ENCODE measurements at places on chromosomes 5 and 9. TPM values are rescaled to one million over a fixed set of nuclear protein-coding genes. Genes with fewer than 3 reads are reported as not detected.

- DNase-seq = no peak
Measured at GRCh38 chr5:57067597-57067924, 106.3 kb upstream of the GPBP1 start.

GRCh38 chr5:95532415-95532814 lies 22.4 kb downstream of the SKIC3 start:
- DNase-seq = no peak

- no peak for DNase-seq
Measured at GRCh38 chr5:89324990-89325389, 442.0 kb upstream of the MEF2C start.

Gene F2RL2
- total RNA-seq = not detected

Gene IL9
- total RNA-seq = not detected

- no peak for DNase-seq
Measured at GRCh38 chr5:62475072-62475471, 62.5 kb downstream of the IPO11 start.

DNA sequence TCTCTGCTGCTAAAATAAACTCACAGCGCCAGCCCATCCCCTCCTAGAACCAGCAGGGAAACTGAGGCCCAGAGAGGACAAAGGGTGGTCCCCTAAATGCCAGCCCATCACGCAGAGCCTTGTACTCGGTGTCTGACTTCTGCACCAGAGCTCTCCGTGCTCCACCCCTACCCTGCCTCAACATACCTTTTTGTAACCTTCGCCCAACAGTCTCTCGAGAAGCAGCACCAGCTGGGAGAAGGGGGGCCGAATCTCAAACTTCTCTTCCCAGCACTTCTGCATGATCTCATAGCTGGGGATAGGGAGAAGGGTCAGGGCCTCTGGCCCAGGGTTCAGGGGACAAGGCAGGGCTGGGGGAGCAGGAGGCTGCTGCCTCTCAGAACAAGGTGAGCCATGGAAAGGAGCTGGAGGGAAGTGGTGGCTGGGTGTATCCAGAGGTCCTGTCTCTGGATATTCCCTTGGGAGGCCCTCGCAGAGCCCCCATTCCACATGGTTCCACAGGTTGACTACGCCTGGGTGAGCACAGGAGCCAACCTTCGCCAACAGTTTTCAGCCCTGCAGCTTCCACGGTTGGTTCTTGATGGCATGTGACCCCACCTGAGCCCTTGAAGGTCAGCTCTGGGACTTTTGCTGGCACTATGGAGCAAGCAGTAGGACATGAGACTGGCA lies 32.3 kb upstream of the CSF1R start:
- peak; percentile 19 for DNase-seq

- DNase-seq = no peak
Measured at GRCh38 chr9:81045658-81046057, 643.7 kb downstream of the TLE1 start.

- no peak for DNase-seq
Measured at GRCh38 chr5:176578391-176578808, 29.3 kb downstream of the CDHR2 start.
